Left lobe of liver (tissue), 2 donors: ENCODE measurements at places on chromosomes 1 and 21. TPM values are rescaled to one million over a fixed set of nuclear protein-coding genes. Genes with fewer than 3 reads are reported as not detected.

TBX19 gene
- 1.0 TPM for total RNA-seq

GRCh38 chr1:206808615-206809014, 36.3 kb upstream of the IL10 start:
- no peak for DNase-seq

DNA sequence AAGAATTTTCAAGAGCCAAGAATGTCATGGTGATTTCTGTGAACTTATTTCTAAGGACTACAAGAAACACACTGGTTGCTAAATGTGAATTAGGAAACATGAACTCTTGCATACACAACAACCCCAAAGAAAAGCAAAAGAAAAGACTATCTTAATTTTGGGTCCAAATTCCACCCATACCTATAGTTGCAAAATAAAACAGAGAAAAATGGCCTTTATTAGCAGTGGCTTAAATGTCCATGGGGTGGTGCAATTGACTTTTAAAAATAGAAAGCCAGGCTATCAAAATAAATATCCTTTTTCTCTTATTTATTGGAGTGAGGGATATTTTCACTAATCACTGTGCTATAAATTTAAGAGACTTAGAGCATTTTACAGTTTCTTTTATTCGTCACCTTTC, 80.9 kb upstream of the DPYD start:
- no peak for DNase-seq

S100A9 gene
- 36.3 TPM for total RNA-seq

OR10R2 gene
- total RNA-seq, result not detected

- no peak for DNase-seq
These were observed 56.3 kb downstream of the NVL start for GRCh38 chr1:224273641-224274040.

- DNase-seq, result no peak
These were observed 529 bp upstream of the MARCKSL1 start for GRCh38 chr1:32336591-32336932.

DNA sequence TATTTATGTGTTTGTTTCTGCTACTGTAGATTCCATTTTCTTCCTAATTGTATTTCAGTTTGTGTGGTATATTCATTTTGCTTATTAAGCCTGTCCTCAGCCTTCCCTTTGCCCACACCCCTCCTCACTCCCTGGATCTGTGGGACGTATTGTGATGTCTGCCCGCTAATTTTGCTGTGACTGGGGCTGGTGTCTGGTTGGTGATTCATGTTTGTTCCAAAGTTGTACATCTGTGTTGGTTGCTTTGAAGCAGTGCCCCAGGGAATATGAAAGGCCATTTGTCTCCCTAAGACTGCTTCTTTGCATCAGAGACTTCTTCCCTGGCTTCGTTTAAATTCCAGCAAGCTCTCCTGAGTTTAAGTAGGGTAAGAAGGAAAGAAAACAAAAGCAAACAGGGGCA, 289.5 kb upstream of the SGIP1 start:
- DNase-seq, result no peak

- DNase-seq, result peak; percentile 56
These were observed 182.2 kb downstream of the GIPC2 start for GRCh38 chr1:78227705-78228635.

DNA sequence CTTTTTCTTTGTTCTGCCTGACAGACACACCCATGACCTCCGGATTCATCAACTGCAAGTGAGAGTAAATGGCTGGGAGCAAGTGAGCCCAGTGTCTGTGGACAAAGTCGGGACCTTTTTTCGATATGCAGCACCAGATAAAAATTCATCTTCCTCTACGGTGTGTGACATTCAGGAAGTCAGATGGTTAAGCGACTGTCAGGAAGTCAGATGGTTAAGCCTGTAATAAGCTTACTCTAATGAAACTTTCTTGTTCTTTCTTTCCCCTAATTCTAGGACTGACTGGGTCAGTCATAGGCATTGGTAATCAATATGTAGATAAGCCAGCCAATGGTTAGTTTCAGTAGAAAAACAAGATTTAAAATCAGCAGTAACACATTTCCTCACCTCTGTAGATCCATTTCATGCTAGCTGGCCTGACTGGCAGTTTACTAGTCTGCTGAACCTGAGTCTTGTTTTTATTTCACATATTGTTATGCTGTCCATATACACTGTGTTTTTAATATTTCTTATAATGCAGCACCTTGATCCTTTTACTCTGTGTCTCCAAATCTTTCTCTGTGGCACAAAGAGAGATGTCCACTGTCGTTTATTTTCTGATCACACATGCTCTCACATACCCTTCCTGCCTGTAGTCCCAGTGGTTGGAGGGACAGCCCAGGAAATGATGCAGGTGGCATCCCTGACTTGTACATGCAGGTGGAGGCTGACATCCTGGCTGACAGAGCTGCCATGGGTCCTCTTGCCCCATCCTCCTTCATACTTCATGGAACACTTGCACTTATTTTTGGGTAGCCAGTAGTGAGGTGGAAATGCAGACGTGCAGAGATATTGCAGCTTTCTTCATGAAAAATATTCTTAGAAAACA, 115.8 kb downstream of the VPS13D start:
- no peak for DNase-seq

GRCh38 chr1:33327587-33328325, 6.9 kb upstream of the A3GALT2 start:
- peak; percentile 77 for DNase-seq

- peak; percentile 46 for DNase-seq
These were observed 9.8 kb upstream of the COL6A1 start for GRCh38 chr21:45971616-45972352.

GRCh38 chr1:58785442-58786058, 1.7 kb upstream of the JUN start:
- DNase-seq, result peak; percentile 69

TMEM61 gene
- not detected for total RNA-seq

GRCh38 chr1:23402286-23403037, 22.1 kb downstream of the TCEA3 start:
- no peak for DNase-seq

GRCh38 chr1:37189111-37189510, 154.8 kb upstream of the GRIK3 start:
- no peak for DNase-seq

FHAD1 gene
- not detected for total RNA-seq

JAM2 gene
- 1.8 TPM for total RNA-seq

DMBX1 gene
- total RNA-seq, result not detected

PTPRC gene
- total RNA-seq, result 5.4 TPM

- DNase-seq, result no peak
These were observed at the start of gene MYOM3 for GRCh38 chr1:24111996-24112779. Gene MYOM3 (minus strand): TSS chr1:24112135. CDS start chr1:24108636, 3,499 bp downstream.

KLHL12 gene
- total RNA-seq, result 12.3 TPM

DNA sequence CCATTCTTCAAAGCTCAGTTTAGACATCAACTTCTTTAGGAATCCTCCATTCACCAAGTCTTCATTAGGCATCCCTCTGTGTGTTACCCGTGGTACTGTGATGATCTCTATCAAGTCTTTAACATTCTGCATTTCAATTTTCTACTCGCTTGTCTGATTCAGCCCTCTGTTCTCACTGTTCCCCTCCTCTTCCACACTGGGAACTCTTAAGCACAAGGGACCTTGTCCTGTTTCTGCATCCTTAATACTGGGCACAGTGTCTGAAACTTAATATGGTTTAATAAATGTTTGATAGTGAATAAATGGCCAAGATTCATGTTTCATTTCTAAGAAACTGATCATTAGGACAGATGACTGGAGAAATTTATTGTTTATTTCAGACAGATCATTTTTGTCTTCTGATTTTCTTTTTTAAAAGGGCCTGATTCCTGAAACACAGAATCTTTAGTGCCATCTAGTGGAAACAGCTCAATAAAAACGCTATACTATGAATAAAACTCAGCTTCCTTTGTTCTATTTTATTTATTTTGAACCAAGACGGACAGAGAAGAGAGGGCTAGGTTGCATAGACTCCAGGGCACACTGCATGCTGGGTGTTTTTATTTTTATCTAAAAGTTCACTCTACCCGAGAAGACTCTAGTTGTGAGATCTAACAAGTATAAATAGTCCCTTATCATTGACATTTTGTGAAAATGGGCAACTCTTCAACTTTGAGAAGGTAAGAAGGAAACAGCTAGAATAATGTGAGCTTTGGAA, 7.0 kb upstream of the TRIM45 start:
- no peak for DNase-seq

DNA sequence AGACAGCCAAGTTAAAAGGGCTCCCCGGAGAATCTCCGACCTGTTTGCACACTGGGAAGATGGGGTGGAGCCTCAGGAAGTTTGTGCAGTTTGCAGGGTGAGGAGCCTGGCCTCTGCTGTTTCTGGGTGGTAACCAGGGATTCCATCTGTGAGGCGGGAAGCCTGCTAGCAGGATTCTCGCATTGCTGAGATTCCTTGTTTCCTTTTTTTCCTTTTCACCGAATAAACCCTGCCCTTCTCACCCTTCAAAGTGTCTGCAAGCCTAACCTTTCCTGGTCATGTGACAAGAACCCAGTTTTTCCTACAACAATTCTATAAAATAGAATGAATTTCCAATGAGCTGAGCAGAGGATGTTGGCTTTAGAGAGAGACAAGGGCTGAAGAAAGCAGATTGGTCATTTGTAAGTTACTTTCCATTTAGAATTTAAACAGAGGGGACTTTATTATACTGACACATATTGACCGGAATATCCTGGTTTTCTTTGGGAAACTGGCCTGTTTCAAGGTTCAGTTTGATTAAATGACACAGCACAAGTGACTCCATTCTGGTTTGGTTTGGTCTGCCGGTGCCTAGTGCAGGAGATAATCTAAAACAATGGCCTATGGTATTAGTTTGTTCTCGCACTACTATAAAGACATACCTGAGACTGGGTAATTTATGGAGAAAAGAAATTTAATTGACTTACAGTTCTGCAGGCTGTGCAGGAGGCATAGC, 48.7 kb upstream of the DNAH14 start:
- no peak for DNase-seq

DNA sequence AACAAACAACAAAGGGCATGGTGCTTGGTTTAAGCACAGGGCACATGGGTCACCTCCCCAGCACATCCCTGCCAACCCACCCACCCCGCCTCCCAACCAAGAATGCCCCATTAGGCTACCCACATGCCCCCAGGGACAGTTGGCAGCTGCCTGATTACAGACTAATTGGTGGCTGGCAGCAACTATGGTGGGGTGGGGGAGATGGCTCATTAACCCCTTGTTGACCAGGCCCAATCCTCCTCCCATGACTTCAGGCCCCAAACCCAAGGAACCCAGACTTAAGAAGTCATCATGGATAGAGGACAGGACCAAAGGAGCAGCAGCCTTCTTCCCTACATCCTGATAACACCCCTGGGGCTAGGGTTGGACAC, 1.3 kb downstream of the RIMS3 start:
- no peak for DNase-seq

DNA sequence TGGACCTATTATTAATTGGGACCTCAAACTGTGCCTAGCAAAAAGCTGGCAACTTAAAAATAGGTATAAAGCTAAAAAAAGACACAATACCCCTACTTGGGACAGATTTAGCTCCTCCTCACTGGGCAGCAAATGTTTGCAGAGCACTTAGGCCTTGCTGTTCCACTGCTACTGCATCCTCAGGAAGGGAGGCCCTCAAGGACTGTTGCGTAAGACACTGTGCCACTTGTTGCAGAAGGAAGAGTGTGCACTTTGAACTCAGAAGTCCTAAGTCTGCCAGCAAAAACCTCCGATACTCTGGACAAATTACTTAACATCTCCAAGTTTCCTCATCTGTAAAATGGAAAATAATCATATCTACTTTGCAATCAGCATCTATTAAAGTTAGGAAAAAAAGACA, 322.9 kb downstream of the BARHL2 start:
- no peak for DNase-seq

DNA sequence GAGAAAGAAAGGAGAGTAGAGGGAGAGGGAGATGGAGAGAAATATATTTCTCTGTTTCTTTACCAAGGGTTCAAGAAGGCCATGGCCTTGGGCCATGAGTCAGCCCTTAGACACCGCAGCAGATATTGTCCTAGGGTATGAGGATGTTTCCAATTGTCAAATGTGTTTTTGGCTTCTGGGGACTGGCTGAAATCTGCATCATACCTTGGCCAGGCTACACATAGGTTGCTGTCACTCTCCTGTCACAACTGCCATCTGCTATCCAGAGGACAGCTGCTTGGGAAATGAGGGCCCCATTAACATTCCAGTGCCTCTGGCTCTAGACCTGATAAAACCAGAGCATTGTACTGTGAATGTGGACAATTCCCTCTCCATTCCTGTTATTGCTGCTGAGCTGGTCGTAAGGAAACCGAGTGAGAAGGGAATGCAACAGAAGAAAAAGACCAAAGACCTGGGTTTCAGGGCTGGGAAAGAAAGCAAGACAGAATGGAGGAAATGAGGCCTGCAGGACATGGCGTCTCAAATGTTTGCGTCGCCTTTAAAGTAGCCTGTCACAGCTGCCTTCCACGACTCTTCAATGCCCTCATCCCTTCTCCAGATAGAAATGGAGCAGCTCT, 8.8 kb upstream of the PIGC start:
- DNase-seq, result no peak

DNA sequence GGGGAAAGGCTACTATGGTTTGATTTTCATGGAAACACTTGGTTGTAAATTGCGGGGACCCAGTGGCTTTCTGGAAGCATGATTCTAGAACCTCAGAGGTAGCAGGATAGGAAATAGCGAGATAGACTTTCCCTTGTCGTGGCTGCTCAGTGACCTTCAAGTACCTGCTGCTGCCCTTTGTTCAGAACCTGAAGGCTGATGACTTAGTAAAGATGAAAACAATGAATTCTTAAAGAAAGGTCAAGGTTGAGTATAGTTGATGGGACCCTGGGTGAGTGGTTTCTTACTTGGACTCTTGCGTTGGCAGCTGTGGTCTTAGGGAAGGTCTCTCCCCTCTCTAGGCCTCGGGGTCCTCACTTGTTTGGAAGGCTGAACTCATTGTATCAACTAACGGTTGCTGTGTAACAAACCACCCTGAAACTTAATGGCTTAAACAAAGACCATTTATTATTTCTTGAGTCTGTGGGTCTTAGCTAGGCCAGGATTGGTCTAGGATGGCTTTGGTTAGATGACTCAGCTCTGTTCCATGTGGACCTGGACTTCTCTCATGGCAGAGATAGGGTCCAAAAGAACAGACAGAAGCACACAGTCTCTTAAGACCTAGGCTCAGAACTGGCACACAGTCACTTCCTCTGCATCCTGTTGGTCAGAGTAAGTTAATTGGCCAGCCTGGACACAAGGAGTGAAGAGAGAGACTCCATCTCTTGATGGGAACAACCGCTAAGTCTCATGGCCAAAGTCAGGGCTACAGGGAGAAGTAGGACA, 89.2 kb upstream of the SELENON start:
- no peak for DNase-seq

- no peak for DNase-seq
These were observed 13.3 kb downstream of the TRIM11 start for GRCh38 chr1:228393268-228393701.
